Activated T-helper 17 cell treated with anti-CD3 and anti-CD28 coated beads, Interleukin-2, amount 50 U/mL, for 72 hours (primary cell): ENCODE measurements at places on chromosomes 1 and 21.

DNA sequence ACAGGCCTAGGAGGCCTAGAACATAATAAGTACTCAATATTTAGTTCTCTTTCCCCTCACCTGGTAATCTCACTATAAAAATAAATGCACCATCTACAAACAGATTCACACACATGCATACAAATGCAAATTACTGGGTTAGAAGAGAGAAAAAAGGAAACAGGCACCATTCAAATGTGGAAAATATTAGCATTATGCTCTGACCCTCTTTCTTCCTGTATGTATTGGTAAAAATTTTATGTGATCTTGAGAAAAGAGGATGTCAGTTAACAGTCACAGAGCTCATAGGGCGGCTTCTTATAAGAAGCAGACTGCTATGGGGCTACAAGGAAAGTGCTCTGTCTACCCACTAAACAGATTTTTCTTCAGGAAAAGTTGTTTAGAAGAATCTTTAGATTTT, 565.4 kb downstream of the LMO4 start:
- ATAC-seq, result no peak

DNA sequence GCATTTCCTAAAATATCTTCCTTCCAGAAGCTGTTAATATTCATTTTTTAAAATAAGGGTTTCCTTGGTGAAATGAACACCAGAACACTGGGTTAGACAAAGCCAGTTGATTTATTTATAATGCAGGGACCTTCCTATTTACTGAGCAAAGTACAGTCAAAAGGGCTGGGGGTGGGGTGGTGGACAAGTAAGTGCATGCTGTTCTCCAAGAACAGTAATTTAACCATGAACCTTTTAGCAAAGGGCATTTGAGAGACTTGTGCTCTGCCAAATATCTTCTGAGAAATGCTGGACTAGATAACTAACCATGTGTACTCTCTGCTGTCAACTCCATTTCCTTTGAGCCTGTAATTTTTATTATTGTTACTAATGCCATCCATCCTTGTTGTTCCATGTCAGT, 100.2 kb downstream of the OMA1 start:
- ATAC-seq, result no peak

GRCh38 chr1:167387251-167387910, 130.9 kb downstream of the CD247 start:
- peak; percentile 21 for ATAC-seq

DNA sequence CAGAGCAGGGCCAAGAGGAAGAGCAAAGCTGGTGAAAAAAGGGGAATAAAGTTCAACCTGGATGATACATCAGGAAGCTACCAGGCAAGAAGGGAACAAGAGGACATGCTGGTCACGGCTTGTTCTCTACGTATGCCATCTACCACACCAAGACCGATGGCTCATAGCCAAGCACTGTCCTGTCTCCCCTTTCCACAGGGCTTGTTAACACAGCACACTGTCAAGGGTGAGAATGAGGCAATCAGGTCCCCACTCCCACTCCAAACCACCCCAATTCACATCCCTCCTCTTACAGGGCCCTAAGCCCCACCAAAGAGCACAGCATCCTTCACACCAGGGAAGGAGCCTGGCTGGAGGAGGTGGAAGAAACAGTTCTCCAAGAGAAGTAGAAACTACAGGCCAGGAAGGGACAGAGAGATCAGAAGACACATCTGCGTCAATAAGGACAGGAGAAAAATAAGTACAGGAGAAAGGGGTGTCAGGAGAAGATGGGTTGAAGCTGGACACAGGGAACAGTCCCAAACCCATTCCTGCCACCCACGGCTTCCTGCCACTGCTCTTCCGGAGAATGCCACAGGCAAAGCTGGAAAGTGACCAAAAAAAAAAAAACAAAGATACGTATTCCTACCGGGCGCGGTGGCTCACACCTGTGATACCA, 923 bp upstream of the SHC1 start:
- no peak for ATAC-seq

- no peak for ATAC-seq
These were observed 619.4 kb downstream of the KIF26B start for GRCh38 chr1:245774196-245774595.

DNA sequence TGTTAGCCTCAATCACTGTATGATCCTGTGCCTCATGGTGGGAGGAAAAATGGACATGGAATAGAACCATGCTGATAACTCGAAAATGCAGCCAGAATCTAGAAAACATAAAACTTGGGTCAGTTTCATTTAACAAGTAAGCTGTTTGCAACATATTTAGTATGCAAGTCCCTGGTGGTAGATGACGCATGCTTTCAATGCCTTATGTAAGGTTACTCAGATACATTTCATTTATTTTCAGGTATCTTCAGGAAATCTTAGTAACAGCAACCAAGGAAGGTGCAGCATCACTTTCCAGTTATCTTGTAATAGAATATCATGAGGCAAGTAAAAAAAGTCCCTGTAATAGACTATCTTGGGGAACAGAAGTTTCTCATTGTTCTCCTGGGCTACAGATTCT, 92.9 kb downstream of the RYR2 start:
- ATAC-seq, result no peak

GRCh38 chr1:35364741-35365140, 96.2 kb downstream of the ZMYM4 start:
- no peak for ATAC-seq

DNA sequence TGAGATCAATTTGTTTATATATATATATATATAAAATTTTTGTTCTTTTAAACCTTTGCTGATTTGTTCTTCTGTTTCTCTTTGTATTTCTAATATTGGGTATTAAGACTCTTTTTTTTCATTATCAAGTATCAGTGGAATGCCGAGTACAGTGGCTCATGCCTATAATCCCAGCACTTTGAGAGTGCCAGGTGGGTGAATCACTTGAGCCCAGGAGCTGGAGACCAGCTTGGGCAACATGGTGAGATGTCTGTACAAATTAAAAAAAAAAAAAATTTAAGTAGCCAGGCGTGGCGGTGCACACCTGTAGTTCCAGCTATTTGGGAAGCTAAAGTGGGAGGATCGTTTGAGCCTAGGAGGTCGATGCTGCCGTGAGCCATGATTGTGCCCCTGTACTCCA, 67.1 kb downstream of the MAST2 start:
- no peak for ATAC-seq

DNA sequence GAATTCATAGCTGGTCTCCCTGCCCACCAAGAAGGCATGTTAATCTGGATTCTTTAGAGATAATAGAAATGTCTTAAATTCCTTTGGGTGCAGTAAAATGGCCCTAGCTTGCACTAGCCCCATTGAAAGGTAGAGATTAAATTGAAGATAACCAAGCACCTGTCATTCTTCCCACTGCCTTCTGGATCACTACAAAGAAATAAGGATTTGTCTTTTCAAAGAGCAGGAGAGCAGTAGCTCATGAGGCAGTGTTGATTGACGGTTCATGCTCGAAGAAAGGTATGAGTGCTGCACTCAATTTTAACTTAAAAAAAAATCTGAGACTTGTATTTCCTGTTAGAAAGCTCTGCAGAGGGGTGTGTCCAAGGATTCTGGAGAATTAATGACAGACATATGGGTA, 74.9 kb upstream of the F3 start:
- no peak for ATAC-seq

- no peak for ATAC-seq
These were observed 32.2 kb downstream of the SIPA1L2 start for GRCh38 chr1:232597721-232598120.

DNA sequence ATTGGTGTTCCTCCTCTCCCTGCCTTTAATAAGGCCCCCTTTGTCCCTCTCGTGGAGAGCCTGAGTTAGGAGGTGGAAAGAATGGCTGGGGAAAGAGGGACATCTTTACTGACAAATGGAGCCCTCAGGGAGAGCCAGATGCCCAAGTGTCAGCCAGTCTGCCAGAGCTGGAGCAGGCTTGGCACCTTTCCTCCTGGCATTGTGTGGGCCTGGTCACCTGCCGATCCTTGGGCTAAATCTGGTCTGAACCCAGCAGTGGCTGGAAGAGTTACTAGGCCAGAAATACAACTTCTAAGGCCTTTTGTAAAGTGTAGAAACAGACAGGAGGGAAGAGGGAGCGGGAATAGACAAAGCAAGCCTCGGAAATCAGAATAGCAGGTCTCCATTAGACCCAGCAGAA, 24.9 kb downstream of the VANGL1 start:
- no peak for ATAC-seq

GRCh38 chr1:154957091-154957657, 1.3 kb upstream of the PBXIP1 start:
- no peak for ATAC-seq

DNA sequence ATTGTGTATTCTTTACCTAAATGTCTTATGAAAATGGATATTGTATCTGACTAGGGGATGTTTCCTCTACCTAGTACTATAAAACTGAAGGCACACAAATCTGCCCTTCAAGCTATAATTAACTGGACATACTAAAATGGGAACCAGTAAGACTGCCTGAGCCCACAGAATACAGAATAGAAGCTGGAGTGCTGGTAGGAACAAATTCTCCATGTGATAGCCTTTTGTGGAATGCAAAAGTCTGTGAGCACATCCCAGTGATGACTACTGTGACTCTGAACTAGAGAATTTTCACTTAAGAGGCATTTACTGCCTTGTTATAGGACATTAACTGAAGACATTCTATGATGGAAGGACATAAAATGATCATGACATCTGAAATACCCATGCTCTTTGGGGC, 30.3 kb downstream of the KIFAP3 start:
- no peak for ATAC-seq

DNA sequence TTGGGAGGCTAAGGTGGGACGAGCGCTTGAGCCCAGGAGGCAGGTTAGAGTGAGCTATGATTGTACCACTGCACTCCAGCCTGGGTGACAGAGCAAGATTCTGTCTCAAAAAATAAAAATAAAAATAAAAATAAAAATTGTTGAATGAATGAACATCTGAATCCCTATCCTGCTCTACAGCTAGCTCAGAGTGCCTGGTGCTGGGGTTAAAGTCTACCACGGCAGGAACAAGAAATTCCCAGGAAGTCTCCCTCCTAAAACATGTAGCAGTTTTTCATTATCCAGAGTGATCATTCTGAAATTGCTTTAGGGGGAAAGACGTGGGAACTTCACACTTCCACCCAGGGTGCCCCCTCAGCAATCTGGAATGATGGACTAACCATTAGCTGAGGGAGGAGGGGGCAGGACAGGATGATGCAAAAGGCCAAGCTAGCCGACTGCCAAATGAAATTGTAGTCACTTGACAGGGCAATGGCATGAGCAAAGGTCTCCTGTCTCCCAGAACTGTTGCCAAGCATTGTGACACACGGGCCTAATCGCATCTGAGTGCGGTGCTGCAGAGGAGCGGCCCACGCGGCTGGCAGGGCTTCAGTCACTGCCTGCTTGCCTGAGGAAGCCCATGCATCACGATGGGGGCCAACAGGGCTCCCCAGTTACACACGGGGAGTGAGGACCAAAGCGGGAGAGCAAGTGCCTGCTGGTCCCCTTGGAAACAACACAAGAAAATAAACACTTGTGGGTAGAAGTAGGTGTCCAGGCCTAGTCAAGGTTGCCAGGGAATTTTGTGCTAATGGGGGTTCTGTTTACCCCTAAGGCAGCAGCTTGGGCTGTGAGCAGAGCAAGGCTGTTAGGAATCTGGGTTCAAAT, 85.7 kb downstream of the NENF start:
- ATAC-seq, result no peak

DNA sequence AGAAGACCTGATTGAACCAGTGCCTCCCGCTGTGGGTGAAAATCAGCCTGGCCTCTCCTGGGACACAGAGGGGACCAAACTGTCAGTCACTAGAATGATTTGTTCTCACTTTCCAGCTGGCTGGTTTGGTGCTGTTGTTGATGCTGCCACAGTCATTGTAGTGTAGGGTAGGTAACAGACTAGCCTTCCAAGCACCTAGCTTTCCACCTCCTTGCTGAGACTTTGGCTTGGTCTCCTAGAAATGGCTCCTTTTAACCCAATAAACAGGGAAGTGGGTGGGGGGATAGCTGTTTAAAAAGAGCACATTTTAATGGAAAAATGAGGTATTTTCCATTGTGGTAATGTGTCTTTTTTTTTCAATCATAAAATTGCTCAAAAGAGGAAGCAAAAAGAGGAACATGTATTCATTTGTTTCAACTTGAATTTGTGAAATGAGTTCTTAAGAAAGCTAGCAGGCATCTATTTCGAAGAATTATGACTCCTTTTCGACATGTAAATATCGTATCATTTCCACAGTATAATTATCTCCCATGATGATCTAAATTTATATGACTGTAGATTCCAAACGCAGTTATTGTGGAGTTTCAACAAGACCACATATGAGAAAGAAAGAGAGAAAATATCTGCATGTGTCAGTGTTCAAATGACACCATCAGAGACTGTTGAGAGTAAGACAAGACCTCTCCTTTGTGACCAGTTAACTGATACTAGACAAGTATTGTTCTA, 190.1 kb downstream of the HLX start:
- peak; percentile 46 for ATAC-seq

DNA sequence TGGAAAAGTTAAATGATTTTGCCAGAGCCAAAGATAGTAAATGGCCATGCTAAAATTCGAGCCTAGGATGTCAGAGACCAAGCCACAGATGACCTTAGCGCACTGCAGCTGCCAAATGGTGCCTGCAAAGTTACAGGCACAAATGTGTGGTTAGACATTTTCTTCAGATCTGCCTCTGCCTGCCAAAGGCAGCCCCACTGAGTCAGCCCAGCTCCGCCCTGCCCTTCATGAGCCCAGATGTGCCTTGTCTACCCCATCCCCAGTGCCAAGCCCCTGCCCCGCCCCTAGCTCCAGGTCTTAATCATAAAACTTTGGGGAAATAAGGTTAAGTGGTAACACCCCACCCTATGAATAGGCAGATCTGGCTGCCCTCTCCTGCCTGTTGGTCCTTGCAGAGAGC, 105.9 kb downstream of the DTL start:
- ATAC-seq, result no peak

- no peak for ATAC-seq
These were observed 47.1 kb upstream of the COL6A2 start for GRCh38 chr21:46050668-46051378.

DNA sequence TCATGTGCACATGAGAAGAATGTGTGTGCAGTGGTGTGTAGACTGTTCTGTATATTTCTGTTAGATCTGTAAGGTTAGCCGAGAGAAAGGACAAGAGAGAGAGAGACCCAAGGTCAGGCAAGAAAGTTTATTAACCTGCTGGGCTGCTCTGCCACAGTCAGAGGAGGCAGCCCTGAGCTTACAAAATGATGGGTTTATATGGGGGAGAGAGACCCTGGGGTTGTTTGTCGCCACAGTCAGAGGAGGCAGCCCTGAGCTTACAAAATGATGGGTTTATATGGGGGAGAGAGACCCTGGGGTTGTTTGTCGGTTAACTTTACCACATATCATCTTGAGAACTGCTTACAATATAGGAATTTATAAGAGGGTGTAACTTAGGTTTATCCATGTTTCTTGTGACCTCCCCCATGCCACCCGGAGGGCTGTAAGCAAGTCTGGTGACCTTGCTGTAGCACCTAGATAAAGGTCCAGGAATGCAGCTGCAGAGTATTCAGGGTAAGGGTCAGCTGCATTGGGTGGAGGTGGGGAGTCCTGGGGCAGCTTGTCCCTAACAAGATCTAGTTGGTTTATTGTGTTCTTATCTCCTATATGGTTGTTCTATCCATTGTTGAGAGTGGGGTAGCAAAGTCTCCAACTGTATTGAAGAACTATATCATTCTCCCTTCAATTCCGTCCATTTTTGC, 9.3 kb upstream of the ZBTB40 start:
- no peak for ATAC-seq
